ENCODE measurements at places on chromosomes 2 and 18.

DNA sequence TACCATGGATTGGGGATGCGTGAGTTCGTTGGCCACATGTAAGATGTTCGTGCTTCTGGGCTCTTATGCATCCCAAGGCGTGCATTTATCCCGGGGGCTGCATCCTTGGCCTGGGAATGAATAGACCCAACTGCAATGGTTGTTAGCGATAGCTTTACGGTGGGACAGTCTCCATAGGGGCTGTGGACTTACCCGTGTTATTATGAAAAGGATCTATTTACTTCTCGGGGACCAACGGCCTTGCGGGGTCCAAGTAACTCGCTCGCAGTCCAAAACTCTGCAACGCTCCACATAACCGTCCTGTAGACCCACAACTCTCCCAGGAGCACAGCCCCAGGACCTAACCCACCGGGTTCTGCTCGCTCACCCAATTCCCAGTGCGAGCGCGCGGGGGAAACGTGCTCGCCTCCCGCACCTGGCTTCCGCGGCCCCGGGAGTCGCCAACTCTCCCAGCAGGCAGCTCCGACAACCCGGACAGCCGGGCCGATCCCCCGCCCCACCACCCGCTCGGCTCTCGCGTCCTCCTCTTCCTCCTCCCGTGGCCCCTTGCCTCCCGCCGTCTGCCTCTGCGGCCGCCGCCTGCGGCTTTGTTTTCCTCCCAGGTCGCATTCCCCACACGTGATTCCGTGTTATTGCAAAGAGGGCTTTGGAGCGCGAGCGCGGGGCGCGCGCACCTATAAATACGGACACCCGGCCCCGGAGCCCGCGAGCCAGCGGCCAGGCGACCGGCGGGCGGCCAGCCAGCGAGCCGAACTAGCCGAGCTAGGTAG lies at the start of gene CABLES1:
Gene CABLES1 (plus strand): TSS at position 706 of the 770 bp plus-strand sequence. CDS start 278 bp downstream, outside the sequence.
- peak; percentile 28 for DNase-seq

GRCh38 chr2:37005118-37005868 lies 39.0 kb upstream of the STRN start:
- DNase-seq, result no peak

DNA sequence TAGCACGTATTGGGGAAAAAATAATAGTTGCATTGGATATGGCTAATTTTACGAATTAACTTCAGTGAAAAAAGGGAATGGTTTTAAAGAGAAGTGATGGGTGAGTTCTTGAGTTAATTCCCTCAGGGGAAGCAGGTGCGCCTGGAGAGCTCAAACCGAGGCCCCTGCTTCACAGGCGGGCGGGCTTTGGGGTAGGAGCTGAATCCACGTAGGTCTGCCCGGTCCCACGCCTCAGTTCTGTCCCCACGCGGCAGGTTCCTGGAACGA lies 44.1 kb downstream of the GORASP2 start:
- no peak for DNase-seq

- DNase-seq, result no peak
Observed at GRCh38 chr2:1758774-1759610, 14.7 kb upstream of the PXDN start.

DNA sequence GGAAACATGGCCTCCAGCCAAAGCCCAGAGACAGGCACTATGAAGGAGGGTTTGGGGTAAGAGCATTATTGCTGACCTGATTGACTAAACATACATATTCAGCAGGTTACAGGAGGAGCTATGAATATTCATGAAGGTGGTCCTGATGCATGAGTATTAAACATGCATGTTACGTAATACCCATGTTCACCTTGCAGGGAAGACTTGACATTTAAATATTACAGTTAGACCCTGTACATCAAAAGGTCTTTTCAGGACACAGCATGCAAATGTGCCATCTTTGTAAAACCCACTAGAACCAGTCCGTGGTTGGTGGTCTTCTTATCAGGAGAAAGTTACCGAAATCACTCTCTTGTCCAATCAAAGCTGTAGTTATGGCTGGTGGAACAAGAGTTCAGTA lies 59.9 kb downstream of the XRCC5 start:
- DNase-seq, result no peak

GRCh38 chr2:20425371-20425881 lies 21.4 kb upstream of the RHOB start:
- DNase-seq, result no peak

DNA sequence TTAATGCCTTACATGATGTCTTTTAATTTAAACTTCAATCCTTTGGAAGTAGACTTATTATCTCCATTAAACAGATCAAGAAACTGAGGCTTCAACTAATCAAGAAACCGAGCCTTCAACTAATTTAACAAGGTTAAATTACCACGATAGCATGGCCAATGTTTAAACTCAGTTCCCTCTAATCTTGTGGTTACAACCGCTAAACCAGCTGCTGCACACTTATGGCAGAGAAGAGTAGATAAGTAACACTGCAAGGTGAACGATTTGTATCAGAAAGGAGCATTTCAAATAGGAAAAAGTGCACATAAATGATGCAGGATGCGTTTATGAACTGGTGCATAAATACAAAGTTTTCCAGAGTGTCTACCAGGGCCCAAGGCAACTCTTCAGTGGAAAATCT lies 144.6 kb upstream of the CAVIN2 start:
- no peak for DNase-seq

DNA sequence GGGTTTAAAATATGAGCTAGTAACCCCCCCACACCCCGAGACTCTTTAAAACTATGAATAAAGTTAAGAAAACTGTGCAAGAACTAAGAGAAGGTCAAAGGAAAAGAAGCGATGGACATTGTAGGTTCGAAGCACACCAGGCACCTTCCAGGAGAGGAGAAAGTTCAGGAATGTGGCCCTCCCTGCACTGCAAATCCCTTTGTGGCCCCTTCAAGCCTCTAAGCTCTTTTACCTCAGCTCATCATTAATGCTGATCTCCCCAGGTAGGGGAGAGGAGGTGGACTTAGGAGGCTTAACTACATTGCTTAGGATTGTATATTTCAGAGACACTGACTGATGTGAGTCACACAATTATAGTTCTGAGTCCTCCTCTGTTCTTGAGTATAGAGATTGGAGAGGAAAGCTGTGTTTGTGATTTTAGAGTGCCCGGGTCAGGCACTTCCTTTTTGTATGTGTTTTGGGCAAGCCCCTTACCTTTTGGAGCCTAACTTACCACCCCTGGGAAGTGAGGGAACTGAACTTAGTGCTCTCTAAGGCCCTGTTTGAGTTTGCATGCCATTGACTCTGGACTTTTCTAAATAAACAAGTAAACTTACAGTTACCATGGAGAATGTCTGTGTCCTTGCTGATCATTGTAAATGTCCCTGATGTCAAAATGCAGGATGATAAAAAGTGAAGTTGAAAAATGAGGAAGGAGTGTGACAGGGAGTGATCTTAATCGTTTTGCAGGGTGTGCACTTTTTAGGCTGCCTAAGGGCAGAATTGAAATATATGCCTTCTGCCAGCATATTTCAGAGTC lies 140.8 kb upstream of the ZEB2 start:
- DNase-seq, result no peak

- no peak for DNase-seq
Observed at GRCh38 chr2:155997538-155997937, 335.0 kb downstream of the NR4A2 start.

GRCh38 chr18:79963658-79964329 lies 649 bp upstream of the HSBP1L1 start:
- no peak for DNase-seq

DNA sequence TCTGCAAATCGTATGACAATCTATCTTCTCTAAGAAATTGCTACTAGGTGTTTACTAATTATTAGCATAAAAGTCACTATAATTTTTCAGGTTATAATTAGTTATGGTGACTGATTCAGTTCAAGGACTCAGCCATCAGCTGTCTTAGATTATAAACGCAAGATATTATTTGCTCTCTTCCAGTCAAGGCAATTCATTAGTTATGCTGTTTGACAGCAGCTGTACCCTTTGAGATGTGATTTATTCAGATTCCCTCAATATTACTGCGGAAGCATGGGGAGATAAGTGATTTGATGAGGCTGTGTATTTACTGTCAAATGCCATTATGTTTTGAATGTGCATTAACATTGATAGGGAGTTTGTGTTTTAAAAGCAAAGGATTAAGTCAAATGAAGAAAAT lies 558.9 kb upstream of the FSIP2 start:
- DNase-seq, result no peak

DNA sequence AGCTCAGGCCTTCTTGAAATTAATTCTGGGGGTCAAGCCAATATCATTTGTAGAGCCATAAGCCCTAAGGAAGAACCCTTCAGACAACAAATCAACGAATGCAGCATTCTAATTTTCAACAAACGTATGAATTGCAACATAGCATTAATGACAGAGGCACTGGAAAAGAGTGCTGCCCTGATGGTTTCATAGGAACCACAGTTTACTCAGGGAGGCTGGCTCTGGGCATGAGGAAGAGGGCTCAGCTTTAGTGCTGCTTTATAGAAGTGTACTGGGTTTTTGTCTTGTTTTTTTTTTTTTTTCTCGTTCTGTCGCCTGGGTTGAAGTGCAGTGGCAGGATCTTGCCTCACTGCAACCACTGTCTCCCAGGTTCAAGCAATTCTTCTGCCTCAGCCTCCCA lies 36.1 kb upstream of the CAB39 start:
- no peak for DNase-seq

GRCh38 chr18:26003817-26004216 lies 86.6 kb downstream of the SS18 start:
- no peak for DNase-seq

- no peak for DNase-seq
Observed at GRCh38 chr18:26700201-26700600, 151.8 kb upstream of the KCTD1 start.

GRCh38 chr2:169709981-169710380 lies 15.7 kb downstream of the PHOSPHO2 start:
- DNase-seq, result no peak

DNA sequence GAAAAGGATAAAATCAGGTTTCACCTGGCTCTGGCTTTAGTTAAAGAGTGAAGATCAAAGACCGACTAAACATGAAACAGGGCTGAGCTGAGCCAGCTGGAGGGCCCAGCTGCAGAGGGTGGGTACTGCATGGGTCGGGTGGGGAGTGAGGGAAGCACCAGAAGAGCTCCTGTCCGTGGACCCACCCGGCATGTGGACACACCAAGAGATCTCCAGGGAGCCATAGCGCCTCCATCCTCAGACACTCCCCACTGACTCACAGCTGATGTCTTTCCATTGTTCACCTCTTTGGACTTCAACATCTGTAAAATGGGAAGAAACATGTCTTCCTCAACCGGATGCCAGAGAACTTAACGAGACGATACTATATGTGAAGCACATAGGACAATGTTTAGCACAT lies 178.3 kb upstream of the KLHL29 start:
- DNase-seq, result no peak

GRCh38 chr2:85924522-85924921 lies 35.7 kb upstream of the ST3GAL5 start:
- DNase-seq, result no peak

GRCh38 chr2:660586-661359 lies 16.4 kb downstream of the TMEM18 start:
- DNase-seq, result no peak

DNA sequence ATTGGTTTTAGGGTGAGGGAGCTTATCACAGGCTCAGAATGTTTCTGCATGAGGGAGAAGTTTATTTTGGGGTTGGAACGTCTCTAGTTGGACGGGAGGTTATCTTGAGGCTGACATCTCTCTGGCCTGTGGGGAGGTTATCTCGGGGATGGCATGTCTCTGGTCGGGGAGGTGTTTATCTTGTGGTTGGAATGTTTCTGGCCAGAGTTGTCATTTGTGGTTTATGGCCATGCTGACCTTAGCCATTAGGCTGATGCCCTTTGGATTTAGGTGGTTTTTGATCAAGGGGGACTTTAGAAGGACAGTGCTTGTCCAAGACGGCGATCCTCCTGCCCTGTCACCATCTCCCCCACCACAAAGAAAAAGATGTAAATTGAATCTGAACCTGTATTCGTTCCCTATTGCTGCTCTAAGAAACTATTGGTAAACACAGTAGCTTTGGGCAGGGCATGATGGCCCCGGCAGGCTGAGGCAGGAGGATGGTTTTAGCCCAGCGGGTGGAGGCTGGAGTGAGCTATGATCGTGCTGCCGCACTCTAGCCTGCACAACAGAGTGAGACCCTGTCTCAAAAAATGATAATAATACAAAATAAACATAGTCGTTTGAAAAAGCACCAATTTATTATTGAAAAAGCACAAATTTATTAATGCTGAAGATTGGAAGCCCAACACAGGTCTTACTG lies 17.8 kb upstream of the MPPE1 start:
- DNase-seq, result no peak

DNA sequence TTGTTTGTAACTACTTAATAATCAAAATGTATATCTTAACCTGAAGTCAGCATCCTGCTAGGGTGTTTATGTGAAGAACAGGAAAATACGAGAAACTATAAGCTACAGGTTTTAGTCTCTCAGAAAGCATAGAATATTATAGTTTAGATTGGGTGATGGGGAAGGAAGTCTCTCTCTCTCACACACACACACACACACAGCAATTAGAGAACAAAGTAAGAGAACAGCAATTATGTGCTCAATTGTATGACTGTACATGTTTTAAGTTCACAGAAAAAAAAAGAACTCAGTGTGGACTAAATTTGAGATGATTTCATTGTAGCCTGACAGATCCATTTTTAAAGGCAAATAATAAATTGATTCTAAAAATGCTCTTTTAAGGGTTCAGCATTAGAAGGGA lies 94.3 kb upstream of the ZNF516 start:
- no peak for DNase-seq

GRCh38 chr18:35507623-35508022 lies 9.9 kb upstream of the INO80C start:
- no peak for DNase-seq

GRCh38 chr2:52074130-52074719 lies 1042.3 kb upstream of the NRXN1 start:
- no peak for DNase-seq

- DNase-seq, result no peak
Observed at GRCh38 chr2:183081911-183082310, 3.4 kb downstream of the DUSP19 start.

DNA sequence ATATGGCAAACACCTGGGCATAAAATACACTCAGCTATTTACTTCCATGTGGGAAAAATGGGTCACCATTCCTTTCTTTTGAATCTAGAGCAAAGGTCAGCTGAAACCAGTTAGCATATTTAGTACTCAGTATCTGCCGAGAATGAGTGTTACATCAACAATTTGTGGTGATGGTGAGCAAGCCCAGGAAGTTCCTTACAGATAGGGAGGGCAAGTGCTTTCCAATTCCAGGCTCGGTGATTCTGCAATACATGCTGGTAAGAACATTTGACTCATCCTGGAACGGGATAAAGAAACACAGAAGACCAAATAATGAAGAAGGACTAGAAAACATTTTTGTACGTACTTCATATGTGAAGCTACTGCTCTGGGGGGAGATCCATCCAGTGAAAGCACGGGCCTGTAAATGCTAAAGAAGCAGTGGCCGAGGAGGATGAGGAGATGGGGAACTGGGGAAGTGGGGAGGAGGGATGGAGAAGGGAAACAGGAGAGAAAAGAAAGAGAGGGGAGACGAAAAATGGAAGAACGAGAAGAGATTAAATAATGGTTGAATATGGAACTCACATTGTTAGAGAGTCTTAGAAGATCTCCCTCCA lies 251.9 kb downstream of the TTC32 start:
- DNase-seq, result no peak

DNA sequence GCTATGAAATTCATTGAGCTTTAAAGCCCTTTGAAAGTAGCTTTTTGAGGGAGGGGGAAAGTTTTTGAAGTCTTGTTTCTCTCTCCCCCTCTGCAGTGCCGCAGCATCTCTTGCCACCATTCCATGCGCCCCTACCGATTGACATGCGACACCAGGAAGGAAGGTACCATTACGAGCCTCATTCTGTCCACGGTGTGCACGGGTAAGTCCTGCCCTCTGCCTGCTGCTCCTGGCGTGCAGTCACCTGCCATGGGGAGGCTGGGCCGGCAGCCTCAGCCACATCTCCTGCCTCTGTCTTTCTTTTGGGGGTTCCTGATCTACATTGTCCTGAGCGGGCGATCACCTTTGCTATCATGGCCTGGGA lies 191.6 kb downstream of the GLI2 start:
- no peak for DNase-seq

All from memory B cell (primary cell).